T-cell (primary cell): ENCODE measurements at places on chromosomes 16 and 17.

DNA sequence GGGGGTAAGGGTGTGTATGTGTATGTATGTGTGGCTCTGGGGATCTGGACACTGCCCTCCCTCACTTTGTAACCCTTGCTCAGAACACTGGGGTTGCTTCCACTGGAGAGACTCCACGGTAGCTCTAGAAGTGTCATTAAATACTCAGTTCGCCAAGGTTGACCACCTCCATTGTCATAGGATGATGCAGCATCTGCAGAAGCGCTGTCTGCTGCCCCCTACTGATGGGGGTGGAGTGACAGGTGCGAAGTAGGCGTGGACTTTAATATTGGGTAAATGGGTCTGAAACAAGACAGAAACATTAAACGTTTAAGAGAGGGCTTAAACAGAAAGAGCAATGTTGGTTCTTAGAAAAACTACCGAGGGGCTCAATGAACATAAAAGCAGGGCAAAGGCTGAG lies 35.5 kb upstream of the STAC2 start:
- peak; percentile 20 for DNase-seq

GRCh38 chr17:45307290-45308015 lies 9.4 kb downstream of the MAP3K14 start:
- no peak for DNase-seq

GRCh38 chr17:71180801-71181385 lies 939.9 kb upstream of the SOX9 start:
- DNase-seq = no peak

- no peak for DNase-seq
These were observed 69.0 kb downstream of the ANKFN1 start for GRCh38 chr17:56222255-56222654.

DNA sequence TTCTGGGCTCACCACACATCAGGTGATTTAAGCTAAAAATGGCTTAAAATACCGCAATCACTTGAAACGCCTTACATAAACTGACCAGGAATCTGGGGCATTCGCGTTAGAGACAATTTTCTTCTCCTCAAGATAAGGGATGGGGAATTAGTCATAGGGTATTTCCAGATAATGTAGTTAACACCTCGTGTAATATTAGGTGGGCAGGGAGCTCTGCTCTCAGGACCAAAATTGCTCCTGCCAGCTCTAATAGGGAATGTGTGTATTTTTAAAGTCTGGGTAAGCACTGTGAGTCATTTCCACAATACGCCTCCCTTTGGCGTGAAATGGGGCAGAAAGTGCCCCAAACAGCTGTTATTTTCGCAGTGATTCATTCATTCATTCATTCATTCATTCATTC lies 408.6 kb downstream of the MAF start:
- DNase-seq = no peak

DNA sequence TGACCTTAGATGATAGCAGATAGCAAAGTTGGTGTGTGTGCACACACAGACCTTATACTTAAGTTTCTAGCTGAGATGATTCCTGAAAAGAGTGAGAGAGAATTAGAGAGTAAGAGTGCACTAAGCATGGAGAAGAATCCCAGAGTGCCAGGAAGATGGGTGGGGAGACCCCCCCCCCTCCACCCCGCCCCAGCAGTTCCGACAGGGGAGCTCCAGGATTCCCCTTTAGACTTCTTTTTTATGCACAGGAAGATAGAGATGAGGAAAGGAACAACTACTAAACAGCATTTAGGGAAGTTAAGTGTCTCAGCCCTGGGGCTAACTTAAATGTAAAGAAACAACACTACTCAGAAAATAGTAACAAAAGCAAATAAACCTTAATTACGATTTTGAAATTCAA lies 878.0 kb upstream of the GOT2 start:
- no peak for DNase-seq

- no peak for DNase-seq
These were observed 63.8 kb downstream of the MFSD11 start for GRCh38 chr17:76801706-76802105.

GRCh38 chr16:55009581-55009980 lies 78.9 kb downstream of the IRX5 start:
- DNase-seq = no peak

DNA sequence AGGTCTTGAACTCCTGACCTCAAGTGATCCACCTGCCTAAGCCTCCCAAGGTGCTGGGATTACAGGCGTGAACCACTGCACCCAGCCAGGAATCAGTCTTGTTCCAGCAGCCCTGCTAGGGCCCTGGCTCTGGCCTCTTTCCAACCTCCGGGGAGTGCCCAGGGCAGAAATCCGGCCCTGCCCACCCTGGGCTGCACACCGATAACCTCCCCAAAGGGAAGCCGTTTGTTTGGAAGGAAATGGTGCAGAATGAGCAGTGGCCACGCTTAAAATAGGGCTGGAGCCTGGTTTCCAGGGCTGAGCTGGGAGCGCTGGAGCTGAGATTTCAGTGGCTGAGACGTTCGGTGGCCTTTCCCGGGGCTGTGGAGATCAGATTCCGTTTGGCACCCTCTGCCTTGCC lies 17.8 kb upstream of the EMP2 start:
- DNase-seq = no peak

DNA sequence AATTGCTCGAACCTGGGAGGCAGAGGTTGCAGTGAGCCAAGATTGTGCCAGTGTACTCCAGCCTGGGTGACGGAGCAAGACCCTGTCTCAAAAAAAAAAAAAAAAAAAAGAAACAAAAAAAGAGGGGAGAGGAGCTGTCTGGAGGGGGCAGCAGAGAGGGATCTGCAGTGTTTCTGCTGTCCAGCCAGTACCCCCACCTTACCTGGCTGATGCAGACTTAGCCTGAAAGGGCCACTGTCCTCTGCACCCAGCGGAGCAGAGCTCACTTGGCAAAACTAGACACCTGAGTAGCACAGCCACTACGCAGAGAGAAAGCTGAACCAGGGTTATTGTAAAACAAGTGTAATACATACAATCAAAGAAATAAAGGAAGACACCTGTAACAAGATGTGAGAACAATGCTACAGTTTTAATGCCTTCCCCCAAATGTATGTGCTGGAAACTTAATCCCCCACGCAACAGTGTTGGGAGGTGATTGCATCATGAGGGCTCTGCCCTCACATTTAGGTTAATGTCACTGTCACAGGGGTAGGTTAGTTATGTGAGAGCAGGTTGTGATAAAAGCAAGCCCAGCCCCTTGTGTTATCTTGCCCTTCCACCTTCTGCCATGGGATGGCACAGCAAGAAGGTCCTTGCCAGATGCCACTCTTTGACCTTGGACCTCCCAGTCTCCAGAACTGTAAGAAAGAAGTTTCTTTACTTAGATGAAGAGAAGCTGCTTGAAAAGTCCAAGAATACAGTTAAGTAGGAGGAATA lies 211.2 kb downstream of the RPTOR start:
- no peak for DNase-seq

DNA sequence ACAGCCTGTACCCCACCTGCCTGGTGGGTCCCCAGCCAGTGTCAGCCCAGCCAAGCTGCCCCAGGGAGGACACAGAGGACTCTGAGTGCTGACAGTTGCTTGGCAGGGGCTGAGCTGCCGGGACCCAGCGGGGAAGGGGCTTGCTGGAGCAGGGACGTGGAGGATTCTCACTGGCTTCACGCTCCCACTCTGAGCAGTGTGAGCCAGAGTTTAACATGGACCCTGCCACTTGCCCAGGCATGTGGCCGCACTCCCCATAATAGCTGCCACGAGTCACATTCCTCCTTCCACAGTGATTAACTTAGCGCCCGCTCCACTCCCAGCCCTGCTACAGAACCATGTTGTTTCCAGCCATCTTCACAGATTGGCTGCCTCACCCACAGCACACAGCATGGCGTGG lies 31.2 kb downstream of the SREBF1 start:
- no peak for DNase-seq

- DNase-seq = peak; percentile 21
These were observed 621 bp upstream of the CSHL1 start for GRCh38 chr17:63911657-63912100.

- DNase-seq = peak; percentile 25
These were observed 3.4 kb downstream of the MYO18A start for GRCh38 chr17:29176558-29177351.

DNA sequence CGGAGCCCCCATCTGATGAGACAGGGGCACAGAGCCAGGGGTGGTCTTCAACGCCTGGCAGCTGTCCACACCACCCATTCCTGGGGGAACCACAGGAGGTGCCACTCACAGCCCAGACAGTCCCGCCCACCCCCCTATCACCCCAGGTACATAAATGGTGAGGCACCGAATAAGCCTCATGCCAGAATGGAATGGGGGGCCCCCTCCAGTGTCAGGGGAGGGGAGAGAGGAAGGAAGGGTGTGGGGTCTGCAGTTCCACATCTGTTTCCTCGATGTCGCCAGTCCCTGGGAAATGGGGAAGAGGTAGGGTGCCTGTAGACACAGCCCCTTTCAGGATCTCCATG lies 1.7 kb downstream of the TMC6 start:
- no peak for DNase-seq

DNA sequence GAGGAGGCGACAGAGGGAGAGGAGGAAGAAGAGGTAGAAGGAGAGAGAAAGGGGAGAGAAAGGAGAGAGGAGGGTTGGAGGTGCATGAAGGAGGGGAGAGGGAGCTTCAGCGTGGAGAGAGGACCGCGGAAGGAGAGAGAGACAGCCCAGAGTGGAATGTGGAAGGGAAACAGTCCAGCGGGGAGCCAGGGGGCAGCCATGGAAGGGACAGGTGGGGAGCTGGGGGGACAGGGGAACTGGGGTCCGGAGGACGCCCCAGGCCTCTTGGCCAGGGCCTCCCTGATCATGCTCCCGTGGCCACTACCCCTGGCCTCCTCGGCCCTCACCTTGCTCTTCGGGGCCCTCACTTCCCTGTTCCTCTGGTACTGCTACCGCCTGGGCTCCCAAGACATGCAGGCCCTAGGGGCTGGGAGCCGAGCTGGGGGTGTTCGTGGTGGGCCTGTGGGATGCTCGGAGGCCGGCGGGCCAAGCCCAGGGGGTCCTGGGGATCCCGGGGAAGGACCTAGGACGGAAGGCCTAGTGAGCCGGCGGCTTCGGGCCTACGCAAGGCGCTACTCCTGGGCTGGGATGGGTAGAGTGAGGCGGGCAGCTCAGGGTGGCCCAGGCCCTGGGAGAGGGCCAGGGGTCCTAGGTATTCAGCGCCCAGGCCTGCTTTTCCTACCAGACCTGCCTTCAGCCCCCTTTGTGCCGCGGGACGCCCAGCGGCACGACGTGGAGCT lies 759 bp downstream of the ASPHD1 start:
- DNase-seq = no peak

DNA sequence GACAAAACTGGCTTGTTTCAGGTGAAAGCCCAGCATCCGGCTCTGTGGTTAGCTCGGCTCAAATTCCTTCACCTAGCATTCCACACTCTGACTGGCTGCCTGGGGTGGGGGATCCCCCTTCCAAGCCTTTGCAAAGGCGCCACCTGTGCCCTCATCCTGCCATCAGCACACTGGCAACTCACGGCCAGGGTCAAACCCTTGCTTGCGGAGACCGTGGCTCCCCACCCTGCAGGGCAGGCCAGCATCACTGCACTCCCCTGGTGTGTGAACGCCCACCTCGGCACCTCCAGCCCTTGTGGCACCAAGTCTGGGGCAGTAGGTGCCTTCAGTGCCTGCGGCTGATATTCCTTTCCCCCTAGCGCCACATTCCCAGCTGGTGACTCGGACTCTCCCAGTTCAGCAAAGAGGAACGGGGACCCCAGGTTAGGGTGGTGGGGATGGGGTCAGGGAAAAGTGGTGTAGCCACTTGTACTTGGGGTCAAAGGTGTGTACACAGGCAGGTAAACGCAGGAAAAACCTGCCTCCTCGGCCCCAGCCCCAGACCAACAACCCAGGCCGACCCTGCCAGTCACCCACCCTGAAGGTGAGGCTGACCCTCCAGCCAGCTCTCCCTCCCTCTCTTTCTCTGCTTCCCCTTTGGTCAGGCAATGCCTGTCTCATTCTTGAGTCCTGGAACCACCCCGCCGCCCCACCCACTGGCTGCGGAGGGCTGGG lies 1.1 kb downstream of the FLII start:
- DNase-seq = no peak

DNA sequence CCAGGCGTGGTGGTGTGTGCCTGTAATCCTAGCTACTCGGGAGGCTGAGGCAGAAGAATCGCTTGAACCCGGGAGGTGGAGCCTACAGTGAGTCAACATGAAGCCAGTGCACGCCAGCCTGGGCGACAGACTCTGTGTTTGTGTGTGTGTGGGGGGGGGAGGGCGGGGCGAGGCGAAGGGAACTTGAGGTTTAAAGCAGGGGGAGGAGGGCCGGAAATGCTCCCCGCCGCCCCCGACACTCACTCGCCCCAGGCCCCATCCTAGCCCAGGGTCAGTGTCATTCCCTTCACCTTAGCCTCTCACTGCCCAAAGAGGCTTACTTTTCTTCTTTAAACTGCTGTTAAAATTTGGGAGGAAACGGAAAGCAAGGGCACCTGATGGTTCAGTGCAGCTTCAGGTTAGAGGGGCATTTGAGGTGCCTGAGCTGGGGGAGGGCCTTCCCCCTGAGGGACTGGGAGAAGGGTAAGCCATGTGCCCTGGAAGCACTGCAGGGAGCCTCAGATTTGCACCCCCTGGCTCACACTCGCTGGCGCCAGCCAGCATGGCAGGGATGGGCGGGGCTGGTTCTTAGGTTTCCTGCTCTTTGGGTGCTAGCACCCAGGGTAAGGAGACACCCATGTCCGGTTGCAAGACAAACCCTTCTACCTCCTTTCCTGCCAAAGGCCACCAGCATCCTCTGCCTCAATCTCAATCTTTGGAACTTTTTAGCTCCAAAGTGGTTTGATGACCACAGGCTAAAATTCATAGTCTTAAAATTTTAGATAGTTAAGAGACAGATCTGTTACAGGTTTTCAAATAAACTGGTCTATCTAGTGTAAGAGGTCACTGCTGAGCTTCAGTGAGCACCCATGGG lies 2.2 kb upstream of the LIMD2 start:
- DNase-seq = peak; percentile 79

GRCh38 chr16:67881621-67882161 lies 3.0 kb upstream of the NRN1L start:
- no peak for DNase-seq

DNA sequence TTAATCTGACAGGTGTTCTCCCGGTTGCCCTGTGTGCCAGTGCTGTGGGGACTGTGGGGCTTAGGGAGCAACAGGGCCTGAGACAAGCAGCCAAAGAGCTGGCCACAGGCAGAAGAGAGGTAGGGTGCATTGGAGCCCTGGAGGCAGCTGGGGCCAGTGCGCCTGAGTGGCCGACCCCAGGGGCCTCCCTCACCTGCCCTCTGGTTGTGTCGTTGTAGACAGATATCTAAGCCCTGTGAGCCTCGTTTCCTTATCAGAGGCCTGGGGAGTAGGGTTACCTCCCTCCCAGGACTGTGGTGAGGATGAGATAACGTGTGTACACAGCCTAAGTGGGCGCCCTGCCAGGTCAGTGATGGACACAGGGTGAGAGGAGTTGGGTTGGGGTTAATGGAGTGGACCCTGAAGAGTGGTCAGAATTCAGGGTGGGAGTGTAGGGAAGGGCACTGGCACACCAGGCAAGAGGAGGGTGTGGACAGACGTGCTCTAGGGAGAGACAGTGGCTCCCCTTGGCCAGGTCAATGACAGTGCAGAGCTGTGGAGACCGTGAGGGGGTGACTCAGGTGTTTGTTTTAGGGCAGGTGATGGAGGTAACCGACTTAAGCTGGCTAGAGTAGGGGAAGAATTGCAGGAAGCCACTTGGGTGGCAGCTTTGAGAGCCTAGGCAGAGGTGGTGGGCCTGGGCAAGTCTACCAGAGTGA lies 3.4 kb downstream of the NARF start:
- DNase-seq = no peak
